ENCODE measurements at places on chromosomes 11 and 22.
A peak's percentile ranks its signal among the peaks of the same experiment; 100 is the strongest.

DNA sequence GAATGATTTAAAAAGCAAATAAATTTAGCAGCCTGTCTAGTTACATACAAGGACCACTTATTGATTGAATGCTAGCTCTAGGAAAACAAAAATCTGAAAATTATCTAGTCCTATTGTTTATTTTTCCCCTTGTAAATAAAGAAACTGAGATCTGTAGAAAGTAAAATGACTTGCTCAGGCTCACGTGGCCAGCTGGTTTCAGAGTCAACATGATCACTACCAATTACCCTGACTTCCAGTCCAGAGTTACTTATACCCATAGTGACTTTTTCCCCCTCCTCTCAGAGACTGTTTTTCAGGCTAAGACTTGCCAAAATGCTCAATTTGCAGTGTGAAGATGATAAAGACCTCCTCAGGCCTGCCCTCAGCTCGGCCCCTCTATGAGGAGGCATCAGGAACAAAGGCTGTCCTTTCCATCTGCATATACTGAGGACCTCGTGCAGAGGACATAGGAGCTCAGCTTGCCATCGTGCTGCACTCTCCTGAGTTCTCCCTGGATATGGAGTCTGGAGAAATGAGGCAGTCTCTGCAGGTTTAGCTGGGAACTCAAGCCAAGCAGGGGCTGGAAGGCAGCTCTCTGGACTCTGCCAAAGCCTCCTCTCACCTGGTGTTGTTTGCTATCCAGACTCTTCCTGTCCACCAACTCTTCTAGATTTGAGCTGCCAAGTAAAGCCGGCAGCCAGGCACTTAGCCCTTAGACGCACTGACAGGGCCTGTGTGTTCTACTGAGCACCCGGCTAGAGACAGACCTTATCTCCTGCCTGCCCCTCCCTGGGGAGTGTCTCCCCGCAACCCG is 883.3 kb downstream of the NTM start:
- DNase-seq: no peak

- no peak for DNase-seq
Observed at GRCh38 chr22:19174106-19175025, 4.2 kb downstream of the SLC25A1 start.

DNA sequence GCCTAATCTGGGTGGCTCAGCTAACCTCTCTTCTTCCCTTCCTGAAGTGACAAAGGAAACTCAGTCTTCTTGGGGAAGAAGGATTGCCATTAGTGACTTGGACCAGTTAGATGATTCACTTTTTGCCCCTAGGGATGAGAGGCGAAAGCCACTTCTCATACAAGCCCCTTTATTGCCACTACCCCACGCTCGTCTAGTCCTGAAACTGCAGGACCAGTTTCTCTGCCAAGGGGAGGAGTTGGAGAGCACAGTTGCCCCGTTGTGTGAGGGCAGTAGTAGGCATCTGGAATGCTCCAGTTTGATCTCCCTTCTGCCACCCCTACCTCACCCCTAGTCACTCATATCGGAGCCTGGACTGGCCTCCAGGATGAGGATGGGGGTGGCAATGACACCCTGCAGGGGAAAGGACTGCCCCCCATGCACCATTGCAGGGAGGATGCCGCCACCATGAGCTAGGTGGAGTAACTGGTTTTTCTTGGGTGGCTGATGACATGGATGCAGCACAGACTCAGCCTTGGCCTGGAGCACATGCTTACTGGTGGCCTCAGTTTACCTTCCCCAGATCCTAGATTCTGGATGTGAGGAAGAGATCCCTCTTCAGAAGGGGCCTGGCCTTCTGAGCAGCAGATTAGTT is 14.2 kb upstream of the UVRAG start:
- no peak for DNase-seq

DNA sequence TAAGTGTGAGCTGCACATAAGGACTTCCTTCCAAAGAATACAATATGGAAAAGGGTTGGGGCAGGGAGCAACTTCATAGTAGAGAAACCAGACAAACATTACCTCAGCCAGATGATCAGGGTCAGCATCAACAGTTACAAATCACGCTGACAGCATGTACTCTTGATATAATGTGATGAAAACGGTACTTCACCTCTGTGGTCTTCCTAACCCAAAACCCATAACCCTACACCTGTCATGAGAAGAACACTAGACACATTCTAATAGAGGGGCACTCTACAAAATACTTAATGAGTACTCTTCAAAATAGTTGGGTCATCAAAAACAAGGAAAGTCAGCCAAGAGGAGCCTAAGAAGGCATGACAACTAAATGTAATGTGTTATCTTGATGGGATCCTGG is 43.9 kb downstream of the RRAS2 start:
- no peak for DNase-seq

- no peak for DNase-seq
Observed at GRCh38 chr22:47997052-47997590, 1234.7 kb downstream of the TBC1D22A start.

DNA sequence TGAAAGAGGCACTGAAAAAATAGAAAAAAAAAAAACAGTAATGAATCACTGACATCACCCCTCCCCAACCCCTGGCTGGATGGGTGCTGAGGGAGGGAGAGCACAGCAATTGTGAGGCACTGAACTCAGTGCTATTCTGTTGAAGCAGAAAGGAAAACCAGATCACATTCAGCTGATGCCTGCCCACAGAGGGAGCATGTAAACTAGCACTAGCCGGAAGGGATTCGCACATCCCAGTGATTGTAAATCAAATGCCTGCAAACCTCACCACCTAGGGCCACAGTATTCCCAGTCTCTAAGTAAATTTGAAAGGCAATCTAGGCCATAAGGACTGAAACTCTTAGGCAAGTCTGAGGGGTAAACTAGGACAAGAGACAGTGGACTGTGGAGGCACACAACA is 772.0 kb upstream of the CCDC179 start:
- DNase-seq: no peak

GRCh38 chr22:36636916-36637315 is 66.6 kb downstream of the CACNG2 start:
- DNase-seq: no peak

- no peak for DNase-seq
Observed at GRCh38 chr11:93487032-93487483, 56.1 kb downstream of the SMCO4 start.

GRCh38 chr11:18461909-18462308 is 6.3 kb downstream of the LDHAL6A start:
- DNase-seq: no peak

- no peak for DNase-seq
Observed at GRCh38 chr22:22400099-22400498, 108.4 kb downstream of the ZNF280B start.

GRCh38 chr11:73542175-73542574 is 55.7 kb downstream of the FAM168A start:
- no peak for DNase-seq

DNA sequence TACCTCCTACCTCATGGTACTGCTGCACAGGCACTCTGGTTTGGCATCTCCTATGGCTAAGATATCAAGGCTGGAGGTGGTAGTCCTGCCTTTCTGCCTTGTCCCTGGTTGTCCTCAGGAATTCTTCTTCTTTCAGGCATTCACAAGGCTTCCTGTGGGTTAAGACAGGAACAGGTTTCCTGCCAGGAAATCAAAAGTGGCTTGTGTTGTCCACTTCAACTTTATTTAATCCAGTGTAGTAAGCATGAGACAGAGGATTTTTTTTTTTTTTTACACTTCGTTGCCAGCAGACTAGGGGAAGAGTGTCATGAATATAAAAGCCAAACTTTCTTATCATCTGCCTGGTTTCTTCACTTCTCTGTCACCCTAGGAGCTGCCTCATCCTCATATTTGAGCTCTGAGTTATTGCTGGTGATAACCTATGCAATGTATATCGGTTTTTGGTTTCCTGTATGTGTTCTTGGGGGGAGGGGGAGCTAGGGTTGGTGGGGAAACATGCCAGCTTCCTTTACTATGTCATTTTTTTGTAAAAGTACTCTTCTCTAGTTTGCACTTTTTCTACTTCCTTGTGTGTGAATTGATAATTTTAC is 50.2 kb downstream of the XKR3 start:
- DNase-seq: no peak

DNA sequence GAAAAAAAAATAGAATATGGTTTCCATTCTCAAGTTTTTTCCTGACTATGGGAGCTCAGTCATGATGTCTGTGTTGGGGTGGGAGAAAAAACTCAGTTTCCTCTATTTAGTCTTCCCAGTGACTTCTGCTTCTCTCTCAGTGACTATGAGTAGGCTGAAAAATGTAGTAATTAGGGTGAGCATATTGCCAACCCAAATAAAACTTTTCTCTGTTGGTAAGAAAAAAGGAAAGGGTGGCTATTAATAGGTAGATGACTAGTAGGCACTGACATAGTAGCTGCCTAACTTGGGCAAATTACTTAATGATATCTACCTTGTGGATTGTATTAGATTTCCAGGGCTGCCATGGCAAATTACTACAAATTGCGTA is 34.2 kb upstream of the BIRC3 start:
- no peak for DNase-seq

DNA sequence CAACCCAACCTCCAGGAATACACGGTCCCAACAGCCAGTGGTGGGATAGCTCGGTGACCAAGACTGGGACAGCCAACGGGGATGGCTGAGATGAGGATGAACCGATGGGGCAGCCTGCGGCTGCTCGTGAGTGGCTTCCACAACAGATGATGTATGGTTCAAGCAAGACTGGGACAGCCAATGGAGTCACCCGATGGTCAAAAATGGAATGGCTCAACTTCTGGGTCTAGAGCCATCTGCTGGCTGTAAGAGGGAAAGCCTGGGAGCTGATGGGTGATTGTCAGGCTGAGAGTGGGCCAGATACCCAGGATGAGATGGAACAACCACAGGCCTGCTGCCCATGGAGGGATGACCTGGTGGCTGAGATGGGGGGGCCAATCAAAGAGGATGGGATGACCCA is 35.5 kb downstream of the SYT7 start:
- DNase-seq: no peak

GRCh38 chr11:92827132-92827531 is 142.3 kb upstream of the MTNR1B start:
- DNase-seq: no peak

GRCh38 chr22:19506212-19506611 is 18.0 kb downstream of the CLDN5 start:
- DNase-seq: no peak

- no peak for DNase-seq
Observed at GRCh38 chr22:42069801-42070516, 653 bp downstream of the NAGA start.

GRCh38 chr11:111733016-111733415 is 33.2 kb downstream of the PPP2R1B start:
- no peak for DNase-seq

DNA sequence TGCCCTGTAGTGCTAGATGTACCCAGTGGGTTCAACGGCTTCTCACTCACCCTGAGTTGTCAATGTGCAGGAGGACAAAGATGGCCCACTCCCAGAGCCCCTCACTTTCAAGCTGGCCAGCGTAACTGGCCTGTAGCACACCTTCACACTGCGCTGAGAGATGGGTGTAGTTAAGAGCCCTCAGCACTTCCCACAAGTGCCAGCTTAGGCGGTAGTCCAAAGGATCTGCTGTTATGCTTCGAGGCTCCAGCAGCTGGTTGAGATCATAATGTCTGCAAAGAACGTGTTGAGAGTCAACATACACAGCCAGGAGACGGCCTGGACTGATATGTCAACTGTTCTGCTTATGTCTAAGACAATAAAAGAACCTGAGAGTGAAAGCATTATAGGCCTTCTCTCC is 14.7 kb upstream of the CHRNA10 start:
- no peak for DNase-seq

DNA sequence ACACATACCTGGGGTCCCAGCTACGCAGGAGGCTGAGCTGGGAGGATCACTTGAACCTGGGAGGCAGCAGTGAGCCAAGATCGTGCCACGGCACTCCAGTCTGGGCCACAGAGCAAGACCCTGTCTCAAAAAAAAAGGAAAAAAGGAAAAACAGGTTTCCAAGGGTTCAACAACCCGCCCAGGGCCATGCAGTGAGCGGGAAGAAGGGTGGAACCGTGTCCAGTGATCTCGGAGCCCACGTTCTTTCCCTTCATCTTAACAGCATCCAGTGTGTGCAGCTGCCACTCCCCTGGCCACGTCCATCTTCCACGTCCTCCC is 14.9 kb upstream of the LRP5 start:
- no peak for DNase-seq

DNA sequence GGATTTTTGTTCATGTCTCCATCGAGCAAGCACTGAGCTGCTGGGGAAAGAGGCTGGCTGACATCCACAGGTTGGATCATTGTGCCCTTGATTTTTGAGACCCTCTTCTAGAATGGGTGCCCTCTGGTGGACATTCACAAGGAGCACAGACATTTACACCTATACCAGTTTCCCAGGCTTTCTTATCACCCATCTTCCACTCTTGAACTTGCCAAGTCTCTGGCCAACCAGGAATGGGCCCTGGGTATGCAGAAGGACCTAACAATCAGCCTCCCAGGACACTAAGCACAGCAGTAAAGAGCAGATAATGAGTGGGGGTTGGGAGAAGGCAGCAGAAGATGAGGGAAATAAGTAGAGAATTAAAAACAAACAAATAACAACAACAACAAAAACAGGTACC is 5.7 kb upstream of the INTS4 start:
- peak; percentile 53 for DNase-seq

- no peak for DNase-seq
Observed at GRCh38 chr11:122100037-122100755, 15.8 kb downstream of the BLID start.
